ENCODE measurements at places on chromosomes 7 and 10. TPM values are rescaled to one million over a fixed set of nuclear protein-coding genes. Genes with fewer than 3 reads are reported as not detected.

ENTPD7 gene
- total RNA-seq: 15.9 TPM

EGFR gene
- total RNA-seq: 156 TPM

SFMBT2 gene
- 1.3 TPM for total RNA-seq

- no peak for DNase-seq
Observed at GRCh38 chr7:75876126-75876881, 2.5 kb upstream of the RHBDD2 start.

DNA sequence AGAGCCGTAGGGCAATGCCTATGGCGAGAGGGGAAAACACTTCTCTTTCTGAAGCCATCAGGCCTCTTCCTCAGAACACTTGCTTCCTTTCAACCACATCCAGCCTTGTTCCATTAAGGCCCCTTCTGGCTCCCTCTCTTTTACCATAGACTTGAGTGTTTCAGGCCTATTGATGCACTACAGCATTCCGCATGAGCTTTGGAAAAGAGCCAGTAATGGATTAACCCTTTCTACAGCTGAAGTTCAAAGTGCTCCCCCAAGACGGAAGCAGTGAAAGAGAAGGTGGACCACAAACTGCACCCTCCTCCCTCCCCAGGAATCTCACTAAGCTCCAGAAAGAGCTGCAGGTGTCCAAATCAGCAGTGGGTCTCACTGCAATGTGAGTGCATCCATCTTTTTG lies 102.7 kb upstream of the C7orf33 start:
- DNase-seq: no peak

DNA sequence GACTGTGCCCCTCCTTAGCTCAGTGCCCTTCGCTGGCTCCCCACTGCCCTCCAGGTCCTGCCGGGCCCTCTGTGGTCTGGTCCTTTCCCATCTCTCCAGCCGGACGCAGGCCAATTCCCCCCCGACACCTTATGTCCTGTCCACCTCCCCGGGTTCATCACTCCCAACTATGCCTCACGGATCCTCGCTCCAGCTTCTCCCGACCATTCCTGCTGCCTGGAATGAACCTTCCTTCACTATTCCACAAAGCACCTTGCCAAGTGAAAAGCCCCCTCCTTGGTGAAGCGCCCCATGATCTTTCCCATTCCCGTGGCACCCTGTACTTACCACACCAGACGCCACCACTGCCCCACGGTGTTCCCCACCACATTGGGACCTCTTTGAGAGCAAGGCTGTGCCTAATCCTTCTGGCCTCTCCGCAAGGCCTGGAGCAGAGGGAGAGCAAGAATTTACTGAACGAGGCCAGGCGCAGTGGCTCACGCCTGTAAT lies 47.2 kb downstream of the TMEM270 start:
- no peak for DNase-seq

GRCh38 chr10:48274636-48275035 lies at the start of gene FRMPD2:
Gene FRMPD2, minus strand, starts transcription at chr10:48274696. Its CDS starts 129 bp downstream, at chr10:48274567.
- no peak for DNase-seq

GRCh38 chr7:68535266-68535665 lies 1063.0 kb upstream of the AUTS2 start:
- DNase-seq: no peak

GRCh38 chr10:101224910-101225823 lies 4.1 kb downstream of the LBX1 start:
- DNase-seq: no peak

GRCh38 chr7:461117-461452 lies 58.6 kb downstream of the PDGFA start:
- no peak for DNase-seq

DNA sequence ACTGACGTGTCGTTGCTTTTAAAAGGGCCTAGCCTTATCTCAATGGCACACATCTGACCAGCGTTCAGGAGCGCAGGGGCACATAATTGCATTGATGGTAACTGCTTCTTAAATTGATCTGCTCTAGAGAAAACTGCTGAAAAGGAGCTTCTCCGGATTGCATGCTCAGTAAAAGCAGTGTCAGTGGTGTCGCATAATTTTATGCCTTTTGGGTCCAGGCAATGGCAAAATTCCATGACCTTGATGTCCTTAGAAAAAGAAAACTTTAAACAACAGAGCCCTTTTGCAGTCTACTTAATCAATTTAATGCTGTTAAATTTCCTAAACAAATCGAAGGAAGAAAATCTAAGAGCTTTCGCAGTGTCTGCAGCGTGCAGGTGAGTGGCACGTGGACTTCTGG lies 75.7 kb downstream of the PTPRE start:
- DNase-seq: no peak
